Activated T-cell treated with anti-CD3 and anti-CD28 coated beads, Interleukin-2, amount 50 U/mL, for 72 hours (primary cell): ENCODE measurements at places on chromosomes 7 and 10.

GRCh38 chr10:127115100-127115499, 81.3 kb downstream of the INSYN2A start:
- no peak for DNase-seq

DNA sequence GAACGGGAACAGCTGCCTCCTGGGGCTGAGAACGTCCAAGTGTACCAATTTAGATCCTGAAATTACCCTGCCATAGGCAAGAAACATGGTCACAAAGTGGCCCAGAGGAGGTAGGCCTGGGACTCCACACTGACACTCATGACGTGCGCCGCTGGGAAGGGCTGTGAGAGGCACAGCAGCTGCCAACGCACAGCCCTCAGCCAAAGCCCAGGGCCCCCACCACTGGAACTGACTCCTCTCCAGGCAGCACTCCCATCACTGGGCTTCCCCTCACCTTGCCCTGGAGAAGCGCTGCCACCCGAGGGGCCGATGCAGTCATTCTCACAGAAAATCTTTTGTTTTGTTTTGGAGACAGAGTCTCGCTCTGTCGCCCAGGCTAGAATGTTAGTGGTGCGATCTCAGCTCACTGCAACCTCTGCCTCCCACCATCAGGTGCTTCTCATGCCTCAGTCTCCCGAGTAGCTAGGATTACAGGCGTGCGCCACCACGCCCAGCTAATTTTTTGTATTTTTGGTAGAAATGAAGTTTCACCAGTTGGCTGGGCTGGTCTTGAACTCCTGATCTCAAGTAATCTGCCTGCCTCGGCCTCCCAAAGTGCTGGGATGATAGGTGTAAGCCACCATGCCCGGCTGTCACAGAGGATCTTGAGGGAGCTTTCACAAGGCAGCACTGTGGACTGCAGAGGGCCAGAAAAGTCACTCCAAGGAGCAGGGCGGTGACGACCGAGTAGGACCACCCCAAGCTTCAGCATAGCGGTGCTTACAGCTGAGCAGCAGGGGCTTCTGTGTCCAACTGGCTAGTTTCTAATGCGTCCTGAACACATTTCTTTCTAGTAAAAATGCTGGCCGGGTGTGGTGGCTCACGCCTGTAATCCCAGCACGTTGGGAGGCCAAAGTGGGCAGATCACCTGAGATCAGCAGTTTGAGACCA, 13.5 kb downstream of the GUSB start:
- no peak for DNase-seq

- DNase-seq: peak; percentile 34
Observed at GRCh38 chr10:73759512-73760115, 15.4 kb downstream of the SEC24C start.

DNA sequence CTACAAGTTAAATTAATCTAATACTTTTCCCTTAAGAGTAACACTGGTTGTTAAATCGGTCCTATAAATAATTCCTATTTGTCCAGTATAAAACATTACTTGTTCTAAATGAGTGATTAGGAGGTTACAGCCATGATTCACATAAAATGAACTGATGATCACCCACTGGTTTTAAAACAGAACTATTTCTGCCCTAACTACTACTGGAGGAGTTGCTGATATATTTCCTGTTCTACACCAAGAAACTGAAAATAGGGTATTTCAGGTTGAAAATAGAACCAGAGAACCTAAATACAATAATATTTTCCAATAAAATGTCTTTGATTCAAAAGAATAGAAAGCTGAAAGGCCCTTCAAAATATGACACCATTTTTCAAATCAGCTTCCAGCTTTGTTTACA, 30.9 kb downstream of the DNAJC1 start:
- no peak for DNase-seq

DNA sequence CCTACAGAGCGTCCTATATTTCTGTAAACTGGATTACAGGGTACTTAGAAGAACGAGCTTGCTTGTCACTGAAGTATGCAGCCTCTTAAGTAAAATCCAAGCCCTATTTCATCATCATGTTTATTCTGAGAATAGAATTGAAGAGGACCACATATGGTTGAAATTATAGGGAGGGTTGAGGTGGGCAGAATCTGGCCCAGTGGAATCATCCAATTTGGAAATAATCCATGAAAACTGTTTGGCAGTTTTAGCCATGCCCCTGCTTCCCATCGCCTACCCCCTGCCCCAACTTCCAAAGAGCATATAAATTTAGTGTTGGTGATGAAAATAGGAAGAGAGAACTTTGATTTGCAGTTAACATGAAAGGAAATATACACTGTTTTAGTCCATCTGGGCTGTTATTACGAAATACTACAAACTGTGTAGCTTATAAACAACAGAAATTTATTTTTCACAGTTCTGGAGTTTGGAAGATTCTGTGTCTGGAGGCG, 150.4 kb downstream of the PRKG1 start:
- no peak for DNase-seq

DNA sequence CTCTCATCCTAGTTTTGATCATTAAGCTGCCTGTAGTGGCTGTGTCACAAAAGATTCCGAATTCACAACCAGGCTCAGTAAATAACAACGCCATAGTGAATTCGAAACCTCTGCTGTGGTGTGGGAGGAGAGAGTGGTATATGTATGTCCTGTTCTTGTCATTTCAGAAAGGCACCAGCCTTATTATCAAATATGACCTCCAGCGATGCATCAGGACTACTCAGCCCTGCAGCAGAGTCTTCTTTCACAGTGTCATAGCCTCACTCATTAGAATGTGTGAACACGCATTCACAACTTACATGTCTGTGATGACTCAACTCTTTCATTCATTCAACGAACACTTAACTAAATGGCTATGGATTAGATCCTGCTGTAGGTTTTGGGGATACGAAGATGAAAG, 15.3 kb downstream of the AOC1 start:
- DNase-seq: no peak

- no peak for DNase-seq
Observed at GRCh38 chr7:37429435-37429791, 19.3 kb downstream of the ELMO1 start.

DNA sequence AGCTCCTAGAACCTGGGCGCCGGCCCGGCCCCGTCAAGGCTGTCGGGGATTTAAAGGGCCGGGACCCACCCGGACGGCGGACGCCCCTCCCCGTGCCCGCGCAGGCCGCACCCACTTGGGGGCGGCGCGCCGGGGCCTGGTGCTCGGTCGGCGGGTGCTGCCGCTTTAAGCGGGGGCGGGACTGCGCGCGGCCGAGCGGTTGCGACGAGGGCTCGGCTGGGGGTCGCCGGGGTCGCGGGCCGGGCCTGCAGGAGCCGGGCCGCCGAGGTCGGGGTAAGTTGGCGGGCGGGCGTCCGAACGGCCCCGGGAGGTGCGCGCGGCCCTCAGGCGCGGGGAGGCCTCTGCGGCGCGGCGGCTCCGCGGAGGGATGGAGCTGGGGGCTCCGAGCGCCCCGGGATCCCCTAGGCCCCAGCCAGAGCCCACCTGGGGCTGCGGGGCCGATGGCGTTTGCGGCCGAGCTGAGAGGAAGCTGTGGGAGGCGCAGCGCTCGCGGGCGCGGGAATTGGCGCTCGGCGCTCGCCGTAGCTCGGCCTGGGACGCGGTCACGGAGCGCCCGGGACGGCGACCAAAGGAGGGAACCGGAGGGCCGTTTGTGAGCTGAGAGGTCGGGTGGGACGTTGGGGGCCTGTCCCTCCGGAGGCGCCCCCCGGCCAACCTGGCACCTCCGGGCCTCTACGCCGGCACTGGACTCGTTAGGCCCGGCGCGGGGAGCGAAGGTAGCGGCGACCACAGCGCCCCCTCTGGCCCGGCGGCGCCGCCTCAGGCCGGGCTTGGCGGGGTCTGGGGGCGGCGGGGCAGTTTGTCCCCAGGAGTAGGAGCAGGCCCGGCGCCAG, at the start of gene TRRAP:
TSS of gene TRRAP (plus strand) at position 168 of the 833 bp plus-strand sequence. CDS start 2,619 bp downstream, outside the sequence.
- peak; percentile 84 for DNase-seq

DNA sequence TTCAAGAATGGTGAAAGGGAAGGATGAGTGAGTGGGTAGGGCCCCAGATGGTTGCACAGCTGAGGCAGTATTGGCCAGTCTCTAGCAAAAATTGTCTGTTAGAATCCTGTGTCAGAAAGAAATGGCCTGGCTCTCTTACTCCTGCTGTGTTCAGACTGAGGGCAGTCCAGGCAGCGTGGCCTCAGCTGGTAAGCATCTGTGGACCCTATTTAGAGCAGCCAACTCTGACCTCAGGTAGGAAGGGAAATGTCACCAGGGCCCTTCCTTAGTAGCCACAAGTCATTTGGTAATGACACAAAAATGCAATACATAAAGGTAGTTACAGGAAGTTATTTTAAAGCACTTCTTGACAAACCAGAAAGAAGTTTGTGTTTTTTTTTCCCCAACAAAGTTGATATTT, 1194.7 kb downstream of the CNTNAP2 start:
- DNase-seq: no peak
